ENCODE measurements at places on chromosomes 12 and 14.

- DNase-seq, result no peak
Measured at GRCh38 chr12:23099104-23099503, 474.1 kb downstream of the ETNK1 start.

- no peak for DNase-seq
Measured at GRCh38 chr14:30450631-30451545, 108.1 kb upstream of the G2E3 start.

DNA sequence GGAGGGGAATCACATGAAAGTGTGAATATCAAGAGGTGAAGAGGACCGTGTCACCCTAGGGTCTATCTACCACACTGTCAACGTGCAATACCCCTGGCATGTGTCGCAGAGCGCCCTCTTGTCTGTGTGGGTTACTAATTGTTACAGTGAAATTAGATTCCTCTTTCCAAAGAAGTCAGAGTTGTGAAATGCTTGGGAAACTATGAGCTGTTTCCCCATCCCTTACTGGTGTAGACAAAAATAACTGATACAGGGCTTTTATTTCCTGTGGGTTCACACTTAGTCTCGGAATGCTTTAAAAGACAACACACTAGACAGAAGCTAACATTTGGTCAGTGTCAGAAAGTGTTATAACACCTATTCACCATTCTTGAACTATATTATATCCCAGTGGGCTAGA is 597.3 kb downstream of the NRXN3 start:
- DNase-seq, result no peak

GRCh38 chr12:2372178-2372577 is 319.4 kb downstream of the CACNA1C start:
- no peak for DNase-seq

DNA sequence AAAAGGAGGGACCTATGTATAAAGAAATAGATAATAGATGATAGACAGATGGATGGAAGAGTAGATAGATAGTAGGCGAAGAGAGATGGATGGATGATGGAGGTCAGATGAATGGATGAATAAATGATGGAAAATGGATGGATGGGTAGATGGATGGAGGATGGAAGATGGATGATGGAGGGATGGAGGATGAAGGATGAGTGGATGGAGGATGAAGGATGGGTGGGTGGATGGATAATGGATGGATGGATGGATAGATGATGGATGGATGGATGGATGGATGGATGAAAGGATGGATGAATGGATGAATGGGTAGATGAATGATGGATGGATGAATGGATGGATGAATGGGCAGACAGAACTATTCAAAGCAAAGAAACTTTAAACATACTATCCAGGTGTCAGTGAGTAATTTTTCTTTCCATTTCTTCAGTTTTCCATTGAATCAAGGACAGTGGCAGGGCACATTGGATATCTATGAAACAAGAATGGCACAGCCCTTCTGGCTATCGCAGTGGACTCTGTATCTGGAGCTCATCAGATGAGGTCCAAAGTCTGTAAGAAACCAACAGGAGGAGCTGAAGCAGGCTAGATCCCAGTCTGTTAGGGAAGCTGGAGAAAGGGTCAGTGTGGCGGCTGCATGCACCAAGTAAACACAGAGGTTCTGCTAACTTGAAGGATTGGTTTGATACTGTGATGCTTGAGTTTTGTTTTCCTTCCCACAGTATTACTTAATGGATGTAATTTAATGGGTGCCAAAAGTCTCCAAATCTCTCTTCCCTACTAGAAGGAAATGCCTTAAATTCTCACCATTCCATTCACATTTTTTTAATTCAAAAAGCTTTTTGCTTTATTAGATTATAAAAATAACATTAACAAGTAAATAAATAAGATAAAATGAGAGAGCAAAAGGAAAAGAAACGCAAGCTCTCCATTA is 18.1 kb upstream of the MED13L start:
- no peak for DNase-seq

DNA sequence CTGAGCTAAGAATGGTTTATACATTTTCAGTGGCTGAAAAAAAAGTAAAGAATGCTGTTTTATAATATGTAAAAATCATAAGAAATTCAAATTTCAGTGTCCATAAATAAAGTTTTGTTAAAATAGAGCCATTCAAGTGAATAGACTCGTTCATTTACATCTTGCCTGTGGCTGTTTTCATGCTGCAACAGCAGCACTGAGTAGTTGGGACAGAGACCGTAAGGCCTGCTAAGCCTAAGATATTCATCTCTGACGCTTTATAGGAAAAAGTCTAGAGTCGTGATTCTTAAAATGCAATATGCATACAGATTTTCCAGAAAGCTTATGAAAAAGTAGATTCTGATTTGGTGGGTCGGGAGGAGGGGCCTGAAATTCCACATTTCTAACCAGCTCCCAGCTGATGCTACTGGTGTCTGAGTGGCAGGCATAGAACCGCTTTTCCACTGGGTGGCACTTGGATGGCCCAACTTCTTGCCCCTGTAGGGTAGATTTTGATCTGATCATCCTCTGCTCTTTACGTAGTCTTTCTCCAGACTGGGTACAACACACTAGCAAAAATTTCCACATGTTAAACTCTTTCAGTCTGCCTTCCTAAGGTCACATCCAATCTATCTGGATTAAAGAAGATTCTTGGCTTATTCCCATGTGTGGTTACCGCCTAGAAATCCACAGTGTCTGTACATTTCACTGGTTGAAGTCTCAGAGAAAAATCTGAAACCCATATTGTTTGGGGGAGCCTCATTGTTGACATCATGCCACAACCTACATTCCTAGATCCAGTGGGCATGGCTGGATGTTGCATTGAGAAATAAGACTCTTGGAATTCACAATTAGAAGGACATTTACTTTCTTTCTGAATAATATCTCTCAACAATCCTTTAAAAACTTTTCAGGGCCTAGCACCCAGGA is 151.2 kb downstream of the C12orf75 start:
- DNase-seq, result no peak

GRCh38 chr12:67222302-67222701 is 46.9 kb upstream of the CAND1 start:
- DNase-seq, result peak; percentile 2

DNA sequence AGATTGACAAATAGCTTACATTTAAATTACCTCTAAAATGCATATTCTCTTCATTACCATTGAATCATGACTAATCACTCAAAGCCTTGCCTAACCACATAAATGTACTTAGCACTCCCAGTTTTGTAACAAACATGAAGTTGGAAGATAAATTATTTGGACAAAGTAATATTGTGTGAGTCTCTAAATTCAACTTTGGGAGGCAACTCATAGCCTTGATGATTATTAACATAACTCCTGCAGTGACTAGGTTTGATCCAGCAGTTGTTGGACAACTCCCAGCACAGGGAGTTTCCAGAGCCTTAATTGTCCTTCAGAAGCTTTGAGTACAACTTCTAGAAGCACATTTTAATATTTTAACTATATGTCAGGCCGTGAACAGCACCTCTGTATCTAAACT is 153.4 kb upstream of the PDZRN4 start:
- no peak for DNase-seq

DNA sequence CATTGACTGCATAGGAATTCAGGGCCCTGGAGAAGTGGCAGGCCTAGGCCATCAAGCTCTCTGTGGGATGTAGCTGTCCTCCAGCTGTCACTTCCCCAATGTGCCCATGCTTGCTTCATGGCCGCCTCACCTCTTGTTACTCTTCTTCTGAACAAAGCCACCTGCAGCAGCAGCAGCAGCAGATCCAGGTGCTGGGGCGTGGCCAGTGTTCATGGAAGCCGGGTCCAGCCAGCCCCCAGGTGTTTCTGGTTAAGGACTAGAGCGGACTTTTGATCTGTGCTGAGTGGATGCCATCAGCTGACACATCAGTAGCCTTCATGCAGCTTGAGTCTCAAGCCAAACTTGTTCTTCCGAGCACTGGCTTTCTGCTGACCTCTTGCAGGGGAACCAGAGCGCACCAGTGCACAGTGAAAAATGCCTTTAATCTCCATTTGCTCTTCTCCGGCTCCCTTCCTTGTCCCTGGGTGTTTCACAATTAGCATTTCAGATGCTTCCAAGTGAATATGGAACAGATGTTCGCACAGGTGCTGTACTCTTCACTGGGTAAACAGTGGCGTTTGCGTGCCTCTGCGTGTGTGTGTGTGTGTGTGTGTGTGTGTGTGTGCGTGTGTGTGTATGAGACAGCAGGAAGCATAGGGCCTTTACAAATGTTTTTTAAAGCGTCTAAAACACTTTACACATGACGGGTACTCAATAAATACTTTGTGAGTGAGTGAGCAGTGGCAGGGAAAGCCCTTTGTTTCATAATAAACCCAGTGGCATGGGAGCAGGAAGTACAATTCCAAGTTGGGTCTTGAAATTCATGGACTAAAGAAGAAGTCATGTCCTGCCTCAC is 20.1 kb downstream of the TPCN1 start:
- peak; percentile 86 for DNase-seq

GRCh38 chr14:105570482-105570881 is 44.1 kb downstream of the TMEM121 start:
- DNase-seq, result no peak
